ENCODE measurements at places on chromosomes 12 and 14. TPM values are rescaled to one million over a fixed set of nuclear protein-coding genes. Genes with fewer than 3 reads are reported as not detected.

DNA sequence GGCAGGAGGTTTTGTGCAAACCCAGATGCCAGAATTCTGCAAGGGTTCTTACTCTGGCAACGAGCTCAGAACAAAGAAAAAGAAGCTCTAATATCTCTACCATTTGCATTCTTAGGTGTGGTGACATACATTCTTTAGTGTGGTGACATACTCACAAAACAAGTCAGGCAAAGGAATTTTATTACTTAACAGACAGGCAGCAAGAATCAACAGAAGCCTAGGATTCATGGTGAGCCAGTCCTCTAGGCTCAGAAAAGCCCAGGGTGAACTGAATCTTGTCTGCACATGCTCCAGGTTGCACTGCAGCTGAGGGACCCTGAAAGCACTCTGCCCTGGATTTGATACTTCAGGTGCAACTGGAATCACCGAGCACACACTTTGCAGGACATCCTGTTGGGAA, 122.4 kb upstream of the PTPRQ start:
- DNase-seq: no peak

DNA sequence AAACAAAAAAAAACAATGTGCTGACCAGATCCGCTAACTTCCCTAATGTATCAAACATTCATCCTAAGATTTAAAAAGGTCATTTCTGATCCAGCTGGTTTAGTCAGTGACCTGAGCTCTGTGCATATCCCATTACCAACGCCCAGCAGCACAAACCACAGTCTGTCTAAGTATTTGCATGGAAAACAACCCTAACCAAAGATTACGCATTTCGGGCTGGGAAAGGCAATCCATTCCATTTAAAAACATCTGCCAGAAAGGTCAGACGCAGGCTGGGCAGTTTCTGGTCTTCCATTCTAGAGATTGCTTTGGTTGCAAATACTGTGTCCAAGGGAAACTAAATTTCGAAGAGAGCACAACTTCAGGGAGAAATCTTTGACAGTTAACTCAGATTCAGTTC, 234.9 kb downstream of the FLRT2 start:
- DNase-seq: no peak

GRCh38 chr12:93773122-93773871, 96.1 kb downstream of the CRADD start:
- DNase-seq: no peak

GRCh38 chr14:101193106-101193844, 289.8 kb upstream of the RTL1 start:
- DNase-seq: no peak

- DNase-seq: no peak
These were observed 857 bp downstream of the ETNK1 start for GRCh38 chr12:22625762-22626294.

GRCh38 chr12:117403586-117404139, 42.2 kb upstream of the NOS1 start:
- no peak for DNase-seq

DNA sequence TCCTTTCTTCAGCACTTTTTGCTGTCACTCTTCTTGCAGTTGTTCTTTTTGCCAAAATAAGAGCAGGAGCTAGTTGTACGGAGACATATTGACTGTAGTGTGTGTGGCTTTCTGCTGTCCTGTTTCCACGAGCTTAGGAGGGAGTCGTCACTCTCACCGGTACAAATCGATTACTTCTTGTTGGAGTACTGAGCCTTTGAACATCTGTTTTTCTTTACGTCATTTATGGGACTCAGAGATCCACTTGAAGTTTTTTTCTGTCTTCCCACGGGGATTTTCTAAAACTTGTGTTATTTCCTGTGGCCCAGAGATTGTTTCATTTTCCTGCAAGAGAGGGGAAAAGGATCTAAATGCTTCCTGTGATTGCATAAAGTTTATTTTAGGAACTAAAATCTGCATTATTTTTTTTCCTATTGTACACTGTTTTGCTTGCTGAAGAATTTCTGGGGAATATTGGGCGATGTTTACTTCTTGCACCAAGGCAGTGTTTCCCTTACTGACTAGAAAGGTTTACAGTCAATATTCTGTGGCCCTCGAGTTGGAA, 199.8 kb upstream of the ARHGAP5 start:
- peak; percentile 41 for DNase-seq

DNA sequence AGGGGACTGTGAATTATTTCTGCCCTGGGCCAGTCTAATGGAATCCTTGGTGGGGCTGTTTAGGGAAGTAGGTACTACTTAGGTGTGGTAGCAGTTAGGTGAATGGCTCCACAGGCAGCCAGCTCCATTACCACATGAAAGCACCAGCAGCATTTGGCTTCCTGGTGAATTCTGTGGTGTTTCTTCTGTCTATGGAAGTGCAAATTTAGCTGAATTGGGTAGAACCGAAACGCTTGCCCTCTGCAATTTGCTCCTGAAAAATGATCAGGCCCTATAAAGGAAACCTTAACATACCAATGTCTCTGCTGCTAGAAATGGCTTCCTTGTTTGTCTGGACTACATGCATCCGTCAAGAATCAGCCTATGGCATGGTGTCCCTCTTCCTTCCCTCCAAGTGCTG, 16.4 kb downstream of the FLRT2 start:
- no peak for DNase-seq

DNA sequence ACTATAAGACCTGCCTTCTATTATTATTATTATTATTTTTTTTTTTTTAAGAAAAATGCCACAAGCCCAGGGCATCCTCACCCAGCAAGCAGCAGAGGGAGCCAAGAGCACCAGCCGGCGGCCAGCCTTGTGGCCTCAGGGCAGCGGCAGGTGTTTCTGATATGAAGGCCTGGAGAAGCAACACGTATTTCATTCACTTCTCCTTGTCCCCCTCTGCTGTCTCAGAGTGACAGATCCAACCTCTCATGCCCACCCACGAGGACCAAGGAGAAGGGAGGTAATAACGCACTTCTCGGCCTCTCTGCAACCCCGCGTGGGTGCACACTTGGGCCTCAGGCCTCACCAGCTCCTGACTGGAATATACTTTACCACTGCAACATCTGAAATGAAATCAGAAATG, 25.4 kb downstream of the CDC42BPB start:
- no peak for DNase-seq

- DNase-seq: no peak
These were observed 18.3 kb upstream of the NXPH4 start for GRCh38 chr12:57198329-57198728.

DNA sequence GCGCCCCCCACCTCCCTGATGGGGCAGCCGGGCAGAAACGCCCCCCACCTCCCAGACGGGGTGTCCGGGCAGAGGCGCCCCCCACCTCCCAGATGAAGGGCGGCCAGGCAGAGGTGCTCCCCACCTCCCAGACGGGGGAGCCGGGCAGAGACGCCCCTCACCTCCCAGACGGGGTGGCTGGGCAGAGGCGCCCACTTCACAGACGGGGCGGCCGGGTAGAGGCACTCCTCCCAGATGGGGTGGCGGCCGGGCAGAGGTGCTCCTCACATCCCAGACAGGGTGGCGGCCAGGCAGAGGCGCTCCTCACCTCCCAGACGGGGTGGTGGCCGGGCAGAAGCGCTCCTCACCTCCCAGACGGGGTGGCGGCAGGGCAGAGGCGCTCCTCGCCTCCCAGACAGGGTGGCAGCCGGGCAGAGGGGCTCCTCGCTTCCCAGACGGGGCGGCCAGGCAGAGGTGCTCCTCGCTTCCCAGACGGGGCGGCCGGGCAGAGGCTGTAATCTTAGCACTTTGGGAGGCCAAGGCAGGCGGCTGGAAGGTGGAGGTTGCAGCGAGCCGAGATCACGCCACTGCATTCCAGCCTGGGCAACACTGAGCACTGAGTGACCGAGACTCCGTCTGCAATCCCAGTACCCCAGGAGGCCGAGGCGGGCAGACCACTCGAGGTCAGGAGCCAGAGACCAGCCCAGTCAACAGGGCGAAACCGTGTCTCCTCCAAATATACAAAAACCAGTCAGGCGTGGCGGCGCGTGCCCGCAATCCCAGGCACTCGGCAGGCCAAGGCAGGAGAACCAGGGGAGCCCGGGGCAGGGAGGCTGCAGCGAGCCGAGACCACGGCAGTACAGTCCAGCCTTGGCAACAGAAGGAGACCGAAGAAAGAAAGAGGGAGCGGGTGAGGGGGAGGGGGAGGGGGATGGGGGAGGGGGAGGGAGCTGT, 12.9 kb upstream of the PXN start:
- no peak for DNase-seq

- DNase-seq: no peak
These were observed 23.0 kb upstream of the JDP2 start for GRCh38 chr14:75404847-75405246.

DNA sequence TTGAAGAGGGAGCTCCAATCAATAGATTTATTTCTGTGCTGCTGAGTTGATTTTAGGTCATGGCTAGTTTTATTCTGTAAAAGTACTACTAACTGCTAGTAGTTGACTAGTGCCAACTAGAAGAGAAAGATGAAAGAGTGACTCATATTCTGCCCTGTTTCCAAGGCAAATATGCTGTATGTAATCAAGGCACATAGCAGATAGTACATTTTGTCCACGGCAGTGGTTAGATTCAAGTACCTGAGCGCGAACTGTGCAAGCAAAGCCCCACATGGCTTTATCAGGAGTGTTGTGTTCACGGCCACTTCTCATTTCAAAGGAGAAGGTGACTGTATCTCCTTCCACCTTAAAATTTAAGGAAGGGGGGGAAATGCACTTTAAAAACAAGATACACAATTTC, 126.8 kb downstream of the TRAFD1 start:
- DNase-seq: no peak

DNA sequence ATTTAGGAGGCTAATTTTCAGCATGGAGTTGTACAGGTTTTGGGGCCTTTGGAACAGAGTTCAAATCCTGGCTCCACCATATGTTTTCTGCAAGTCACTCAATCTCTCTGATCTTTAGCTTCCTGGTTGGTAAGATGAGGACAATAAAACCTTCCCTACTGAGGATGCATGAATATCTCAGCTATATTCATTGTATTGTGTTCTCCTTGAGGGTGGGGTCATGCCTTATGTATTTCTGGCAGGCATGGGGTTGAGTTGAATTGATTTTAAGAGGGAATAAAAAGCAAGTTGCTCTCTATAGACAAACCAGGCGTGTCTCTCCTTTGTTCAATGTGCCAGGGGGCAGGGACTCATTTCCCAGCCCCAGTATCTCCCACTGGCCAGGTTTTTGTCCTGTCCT, 173.1 kb downstream of the C12orf75 start:
- no peak for DNase-seq

DNA sequence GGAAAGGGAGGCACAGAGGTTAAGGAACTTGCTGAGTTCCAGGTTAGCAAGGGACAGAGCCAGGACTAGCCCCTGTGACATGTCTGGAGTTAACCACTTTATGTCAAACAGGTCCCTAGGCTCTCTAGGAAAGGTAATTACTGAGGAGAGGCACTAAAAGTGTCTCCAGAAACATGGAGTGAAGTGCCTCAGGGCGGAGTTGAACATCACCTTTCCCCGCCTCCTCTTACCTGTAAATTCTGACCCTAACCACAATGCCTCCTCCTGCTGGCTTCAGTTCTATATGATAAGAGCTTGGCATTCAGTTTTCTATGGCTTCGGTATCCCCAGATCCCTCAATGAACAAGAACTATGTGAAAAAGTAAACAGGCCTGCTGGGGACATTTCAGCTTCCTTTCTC, 18.1 kb downstream of the RPH3A start:
- no peak for DNase-seq

Gene TNFAIP2
- 23.2 TPM for total RNA-seq

Gene PLCZ1
- total RNA-seq: not detected

Gene CDCA4
- 50.5 TPM for total RNA-seq

Gene ADCY4
- total RNA-seq: 41.8 TPM

Gene ZBTB25
- total RNA-seq: 3.7 TPM

All from pulmonary artery endothelial cell (primary cell).